Upper lobe of right lung (tissue), 1 donor: ENCODE measurements at places on chromosomes 5 and 9. TPM values are rescaled to one million over a fixed set of nuclear protein-coding genes. Genes with fewer than 3 reads are reported as not detected.

Gene DPYSL3
- 52.8 TPM for total RNA-seq

Gene BTNL8
- total RNA-seq = 4.5 TPM

DNA sequence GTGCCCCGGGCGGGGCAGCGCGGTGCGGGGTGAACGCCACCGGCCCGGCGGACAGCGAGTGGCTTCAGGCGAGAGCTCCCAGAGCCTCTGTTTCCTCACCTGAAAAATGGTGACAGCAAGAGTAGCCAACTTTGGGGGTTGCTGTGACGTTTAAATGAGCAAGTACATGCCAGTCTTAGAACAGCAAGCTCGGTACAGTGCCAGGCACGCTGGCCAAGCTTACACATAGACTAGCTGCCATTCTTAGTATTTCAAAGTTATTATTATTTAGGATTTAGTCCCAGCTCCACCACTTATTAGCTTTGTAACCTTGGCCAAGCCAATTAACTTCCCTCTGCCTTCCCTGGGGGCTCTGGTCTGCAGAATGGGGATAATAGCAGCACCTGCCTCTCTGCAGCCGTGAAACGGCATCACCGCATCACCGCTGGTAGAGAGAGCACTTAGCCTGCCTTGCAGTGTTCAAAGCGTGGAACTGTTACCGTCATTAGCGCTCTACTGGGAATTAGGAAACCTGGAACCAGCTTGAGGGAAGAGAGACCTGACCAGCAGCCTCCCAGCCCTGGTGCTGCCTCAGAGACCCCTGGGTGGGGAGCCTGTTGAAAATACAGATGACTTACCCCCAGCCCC lies at the start of gene C9orf50:
Gene C9orf50 (minus strand): TSS at position 433 of the 627 bp plus-strand sequence. CDS start 527 bp downstream, outside the sequence.
- no peak for DNase-seq

- no peak for DNase-seq
Measured at GRCh38 chr5:160835818-160836528, 16.0 kb downstream of the ATP10B start.

DNA sequence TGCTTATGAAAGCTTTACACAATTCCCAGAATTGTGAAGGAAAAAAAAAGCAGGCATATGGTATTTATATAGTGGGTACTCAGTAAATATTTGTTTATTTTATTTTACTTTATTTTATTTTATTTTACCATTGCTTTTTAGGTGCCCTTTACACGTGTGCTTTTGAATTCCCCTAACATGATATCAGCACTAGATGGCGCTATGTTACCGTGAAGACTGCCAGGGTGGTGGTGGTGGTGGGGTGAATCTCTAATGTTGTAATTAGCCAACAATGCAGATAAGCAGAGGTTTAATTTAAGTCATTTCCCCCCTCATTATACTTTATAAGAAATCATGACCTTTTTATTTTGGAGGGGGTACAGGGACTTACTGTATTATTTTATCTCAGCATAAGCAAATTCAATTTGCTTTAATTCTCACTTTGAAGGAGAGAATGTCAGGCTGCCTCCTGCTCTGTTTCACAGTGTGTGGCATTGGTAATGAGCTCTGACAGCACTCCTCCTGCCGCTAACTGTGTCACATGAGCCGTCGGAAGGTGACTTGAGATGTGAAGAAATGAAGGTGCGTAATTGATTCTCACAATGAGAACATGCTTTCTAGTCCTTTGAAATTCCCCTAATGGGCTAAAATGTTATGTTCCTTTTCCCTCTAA lies 165.6 kb downstream of the YTHDC2 start:
- DNase-seq = no peak

GRCh38 chr5:68839019-68839552 lies 254.7 kb upstream of the SLC30A5 start:
- no peak for DNase-seq
